ENCODE measurements at places on chromosomes 6 and 20.

- DNase-seq: no peak
Measured at GRCh38 chr20:7758406-7758805, 181.9 kb downstream of the HAO1 start.

GRCh38 chr20:18698735-18699380 is 111.0 kb downstream of the DTD1 start:
- no peak for DNase-seq

DNA sequence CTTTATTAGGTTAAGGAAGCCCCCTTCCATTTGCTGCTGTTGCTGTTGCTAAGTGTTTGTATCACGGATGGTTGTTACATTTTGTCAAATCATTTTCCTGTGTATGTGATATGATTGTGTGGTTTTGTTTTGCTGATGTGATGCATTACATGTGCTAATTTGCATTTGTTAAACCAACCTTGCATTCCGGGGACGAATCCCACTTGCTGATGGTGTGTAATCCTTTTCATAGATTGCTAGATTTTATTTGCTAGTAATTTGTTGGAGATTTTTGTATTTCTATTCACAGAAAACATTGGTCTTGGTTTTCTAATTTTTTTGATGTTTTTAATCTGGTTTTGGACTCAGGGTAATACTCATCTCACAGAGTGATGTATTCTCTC is 167.8 kb downstream of the WDR27 start:
- no peak for DNase-seq

DNA sequence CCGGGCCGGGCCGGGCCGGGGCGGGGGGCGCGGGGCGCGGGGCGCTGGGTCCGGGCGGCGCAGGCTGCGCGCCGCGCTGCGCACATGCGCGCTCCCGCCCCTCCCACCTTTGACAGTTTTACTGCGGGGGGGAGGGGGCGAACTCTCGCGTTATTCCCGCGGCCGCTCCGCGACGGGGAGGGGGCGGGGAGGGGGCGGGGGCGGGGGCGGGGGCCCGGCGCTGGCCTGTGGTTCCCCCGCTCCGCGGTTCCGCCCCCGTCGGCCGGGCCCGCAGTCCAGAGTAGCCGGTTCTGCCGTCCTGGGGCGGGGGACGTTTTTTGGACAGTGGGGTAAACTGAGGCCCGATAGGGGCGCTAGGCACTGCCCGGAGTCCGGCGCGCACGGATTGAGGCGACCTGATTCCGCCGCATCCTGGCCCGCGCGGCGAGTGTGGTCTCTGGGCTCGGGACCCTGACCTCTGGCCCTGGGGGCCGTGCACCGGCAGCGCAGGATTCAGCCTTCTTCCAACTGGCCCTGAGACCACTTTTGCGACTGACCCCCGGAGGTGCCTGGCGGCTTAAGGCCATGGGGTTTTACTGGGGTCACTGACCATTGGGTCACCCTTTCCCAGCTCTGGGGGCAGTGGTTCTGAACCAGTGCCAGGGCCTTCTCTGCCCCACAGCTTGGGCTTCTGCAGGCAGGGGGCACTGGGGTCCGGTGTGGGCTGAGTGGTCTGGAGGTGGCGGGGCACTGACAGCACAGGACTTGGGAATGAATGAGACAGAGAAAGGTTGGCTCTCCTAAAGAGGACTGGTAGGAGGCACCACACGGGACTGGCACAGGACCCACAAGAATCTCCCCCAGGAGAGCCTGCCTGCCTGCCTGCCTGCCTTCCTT is at the start of gene ZNF512B:
TSS of gene ZNF512B (minus strand) at position 93 of the 876 bp plus-strand sequence. CDS start 1,980 bp downstream, outside the sequence.
- peak; percentile 69 for DNase-seq

- no peak for DNase-seq
Measured at GRCh38 chr6:47023573-47023972, 18.6 kb downstream of the ADGRF1 start.

GRCh38 chr20:52031563-52032303 is 159.8 kb downstream of the ZFP64 start:
- peak; percentile 70 for DNase-seq

DNA sequence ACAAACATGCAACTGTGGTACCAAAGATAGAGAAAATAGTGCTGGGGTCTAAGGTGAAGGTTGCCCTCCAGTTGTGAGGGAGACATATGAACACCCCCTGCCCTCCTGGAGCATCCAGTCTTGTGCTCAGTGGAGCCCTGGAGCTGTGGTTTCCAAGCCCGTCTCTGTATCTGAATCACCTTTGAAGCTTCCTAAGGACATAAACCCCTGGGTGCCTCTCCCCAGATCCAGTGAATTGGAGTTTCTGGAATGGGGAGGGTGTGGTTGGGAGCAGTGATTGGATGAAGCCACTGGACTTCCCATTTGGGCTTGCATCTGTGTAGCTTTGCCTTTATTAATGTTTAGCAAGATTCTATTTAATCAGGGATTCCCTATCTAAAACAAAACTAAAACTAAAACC is 22.4 kb upstream of the E2F3 start:
- DNase-seq: no peak

- no peak for DNase-seq
Measured at GRCh38 chr20:46974669-46975434, 80.2 kb downstream of the EYA2 start.

GRCh38 chr6:70270287-70271005 is 32.4 kb downstream of the COL9A1 start:
- no peak for DNase-seq

DNA sequence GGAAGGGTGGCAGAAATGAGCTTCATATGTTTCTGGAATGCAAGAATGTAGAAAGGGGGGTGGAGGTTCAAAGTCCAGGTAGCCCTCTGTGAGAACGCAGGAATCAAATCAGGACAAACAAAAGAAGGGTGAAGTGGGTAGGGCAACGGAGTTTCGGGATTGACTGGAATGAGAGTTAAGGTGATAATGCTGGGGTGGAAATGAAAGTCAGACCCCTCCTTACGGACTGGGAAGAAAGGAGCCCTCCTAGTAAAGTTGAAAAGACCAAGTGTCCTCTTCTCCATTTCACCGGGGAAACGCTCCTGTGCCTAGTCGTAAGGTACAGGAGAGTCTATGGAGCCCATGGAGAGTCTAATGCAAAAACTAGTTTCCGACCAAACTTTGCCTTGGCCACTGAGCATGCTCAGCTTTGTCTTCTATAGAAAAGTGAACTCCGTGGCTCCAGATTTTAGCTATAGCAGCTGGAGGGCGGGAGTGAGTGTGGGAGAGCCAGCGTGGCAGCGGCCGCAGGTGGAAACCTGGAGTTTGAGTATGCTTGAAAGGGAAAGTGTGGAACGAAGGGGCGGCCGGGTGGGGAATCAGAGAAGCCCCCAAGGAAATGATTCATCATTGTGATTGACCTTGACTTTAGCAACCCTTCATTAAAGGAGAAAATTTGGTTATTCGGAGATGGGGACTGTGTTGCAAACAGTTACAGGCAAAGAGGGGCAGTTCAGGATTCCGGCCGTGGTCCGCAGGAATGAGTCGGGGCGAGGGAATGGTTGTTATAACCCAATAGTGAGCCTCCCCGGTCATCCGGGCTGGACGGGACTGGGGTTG is 1.3 kb upstream of the LRRC1 start:
- peak; percentile 59 for DNase-seq

- DNase-seq: no peak
Measured at GRCh38 chr6:166487148-166487547, 99.3 kb downstream of the RAMACL start.

DNA sequence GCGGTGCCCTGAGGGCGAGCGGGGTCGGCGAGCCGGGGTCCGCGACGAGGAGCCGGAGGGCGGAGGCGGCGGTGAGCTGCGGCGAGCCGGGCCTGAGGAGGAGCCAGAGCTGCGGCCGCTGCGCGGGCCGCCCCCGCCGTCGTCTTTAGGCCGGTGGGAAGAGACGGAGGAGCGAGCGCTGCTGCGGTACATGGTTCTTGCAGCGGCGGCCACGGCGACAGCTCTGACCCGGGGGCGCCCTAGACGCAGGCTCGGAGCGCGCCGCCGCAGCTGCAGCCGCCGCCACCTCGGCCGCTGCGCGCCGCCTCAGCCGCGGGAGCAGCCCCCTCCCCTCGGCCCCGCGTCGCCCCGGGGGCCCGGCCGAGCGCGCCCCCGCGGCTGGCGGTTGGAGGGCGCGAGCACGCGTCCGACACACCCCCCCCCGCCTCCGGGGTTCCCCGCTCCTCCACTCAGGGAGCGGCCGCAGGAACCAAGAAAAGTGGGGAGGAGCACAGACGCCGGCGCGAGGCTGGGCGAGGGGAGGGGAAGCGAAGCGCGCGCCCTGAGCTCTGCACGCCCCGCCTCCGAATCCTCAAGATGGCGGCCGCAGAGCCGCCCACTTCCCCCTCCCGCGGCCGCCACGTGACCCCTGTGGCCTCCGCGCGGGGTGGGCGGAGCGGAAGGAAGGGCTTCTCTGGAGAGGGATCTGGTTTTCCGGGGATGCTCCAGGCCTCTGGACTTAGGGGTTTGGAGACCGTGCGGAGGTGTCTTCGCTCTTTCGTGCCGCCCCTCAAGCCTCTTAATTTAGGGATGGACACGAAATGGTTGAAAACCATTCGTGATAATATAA is at the start of gene ZNF318:
TSS of gene ZNF318 (minus strand) at position 474 of the 829 bp plus-strand sequence. CDS start at position 192, 282 bp downstream.
- peak; percentile 95 for DNase-seq

Data from hematopoietic multipotent progenitor cell (in vitro differentiated cells).